ENCODE measurements at places on chromosomes 3 and 15.
A peak's percentile ranks its signal among the peaks of the same experiment; 100 is the strongest.

DNA sequence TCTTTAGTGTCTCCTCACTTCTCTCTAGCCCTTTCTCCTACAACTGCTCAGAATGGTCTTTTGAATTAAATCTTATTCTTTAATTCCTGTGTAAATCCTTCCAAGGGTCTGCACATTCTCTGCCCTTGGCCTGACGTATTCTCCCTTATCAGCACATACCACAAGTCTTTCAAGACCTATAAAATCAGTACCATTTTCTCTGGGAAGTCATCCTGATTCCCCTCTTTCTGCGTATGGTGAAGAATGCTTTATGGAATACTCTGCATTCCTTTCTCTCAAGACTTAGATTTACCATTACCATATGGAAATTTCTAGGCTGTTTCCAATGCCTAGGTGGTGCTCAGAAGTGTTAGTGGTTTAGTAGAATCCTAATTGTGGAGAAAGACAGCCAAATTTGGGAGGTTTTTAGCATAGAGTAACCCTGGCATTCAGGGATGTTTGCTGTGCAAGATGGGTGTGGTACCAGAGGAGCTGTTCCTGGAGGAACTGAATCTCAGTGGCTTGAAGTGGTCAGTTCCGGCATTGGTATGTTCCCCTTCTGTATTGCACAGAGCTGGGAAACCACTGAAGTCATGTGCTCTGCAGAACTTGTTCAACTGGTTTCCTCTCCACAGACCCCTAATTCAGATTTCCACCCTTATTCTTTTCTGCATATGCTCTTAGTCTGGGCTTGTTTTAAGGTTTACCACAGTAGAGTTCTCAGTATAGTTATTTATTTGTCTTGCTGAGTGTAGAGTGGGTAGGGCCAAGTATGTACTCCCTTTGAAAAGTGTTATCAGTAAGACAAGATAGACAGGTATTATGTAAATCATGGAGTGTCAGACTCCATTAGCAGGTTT lies 24.5 kb downstream of the IQGAP1 start:
- DNase-seq, result no peak

- no peak for DNase-seq
Measured at GRCh38 chr15:75763137-75763611, 50.5 kb upstream of the CSPG4 start.

DNA sequence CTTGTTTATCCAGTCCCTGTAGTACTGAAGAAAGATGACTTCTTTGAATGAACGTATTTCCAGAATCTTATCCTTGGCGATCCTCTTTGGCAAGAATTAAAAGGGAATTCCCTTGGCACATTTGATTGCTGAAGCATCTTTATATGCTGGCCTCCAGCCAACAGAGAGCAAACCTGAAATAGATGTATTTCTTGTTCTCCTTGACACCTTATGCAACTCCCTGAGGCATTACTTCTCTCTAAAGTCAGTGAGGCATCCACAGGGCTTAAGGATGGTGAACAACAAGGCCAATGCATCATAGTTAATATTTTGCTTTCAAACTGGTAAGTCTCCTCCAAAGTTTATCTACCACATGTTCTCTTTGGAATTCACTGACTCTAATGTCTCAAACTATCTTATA lies 450.9 kb upstream of the THRB start:
- DNase-seq, result no peak

- no peak for DNase-seq
Measured at GRCh38 chr3:54312156-54312899, 190.0 kb downstream of the CACNA2D3 start.

DNA sequence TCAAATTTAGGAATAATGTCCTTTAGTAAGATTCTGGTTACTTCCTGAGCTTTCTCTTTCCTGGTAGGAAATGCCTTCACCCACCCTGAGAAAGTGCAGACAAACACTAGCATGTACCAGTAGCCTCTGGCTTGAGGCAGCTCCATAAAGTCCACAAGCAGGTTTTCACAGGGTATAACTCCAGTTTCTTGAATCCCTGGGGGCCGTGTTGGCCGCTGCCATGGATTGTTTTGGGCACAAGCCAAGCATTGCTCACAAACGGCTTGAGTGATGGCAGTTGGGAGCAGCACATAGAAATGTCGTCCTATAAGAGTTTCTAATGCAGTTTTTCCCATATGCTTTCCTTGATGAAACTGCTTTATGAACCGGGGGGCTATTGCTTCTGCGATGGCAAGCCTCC lies 164.1 kb downstream of the STXBP5L start:
- DNase-seq, result no peak

DNA sequence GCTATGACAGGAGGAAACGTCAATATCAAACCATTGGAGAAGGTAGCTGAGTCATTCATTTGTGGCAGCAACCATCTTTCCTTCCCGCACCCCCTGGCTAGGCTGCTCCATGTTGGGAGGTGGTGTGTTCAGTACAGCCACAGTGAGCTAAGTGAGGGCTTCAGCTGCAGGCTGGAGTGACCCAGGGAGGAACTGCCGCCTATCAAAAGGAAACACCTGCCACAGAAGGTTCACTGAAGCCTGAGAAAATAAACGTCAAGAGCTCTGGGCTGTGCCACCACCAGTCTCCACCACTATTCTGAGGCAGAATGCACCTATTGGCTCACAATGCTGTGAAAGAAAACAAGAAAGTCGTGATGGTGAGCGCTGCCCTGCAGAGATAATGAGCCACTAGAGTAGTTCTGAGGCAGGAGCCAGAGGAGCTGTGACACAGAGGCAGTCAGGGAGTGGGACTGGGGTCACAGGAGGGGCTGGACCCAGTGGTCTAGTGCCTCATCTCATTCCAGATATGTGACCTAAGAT lies 34.8 kb upstream of the CD47 start:
- DNase-seq, result peak; percentile 96

GRCh38 chr3:31724651-31725050 lies 191.9 kb downstream of the STT3B start:
- DNase-seq, result peak; percentile 10

DNA sequence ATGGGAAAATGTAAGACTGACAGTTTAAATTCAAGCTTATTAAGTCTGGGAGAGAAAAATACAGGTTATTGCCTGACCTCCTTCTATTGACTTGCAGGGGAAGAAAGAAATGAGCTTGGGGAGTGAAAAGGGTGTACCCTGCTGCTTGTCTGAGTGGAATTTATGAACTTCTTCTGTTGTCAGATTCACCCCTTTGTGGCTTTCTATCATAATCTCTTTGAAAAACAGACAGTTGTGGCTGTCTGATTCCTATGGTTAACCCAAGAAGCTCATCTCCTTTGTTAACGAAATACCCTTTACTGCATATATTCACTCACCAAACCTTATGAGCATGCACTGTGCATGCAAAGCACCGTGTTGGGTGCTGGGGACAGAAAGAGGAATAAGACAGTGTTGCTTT lies 22.5 kb downstream of the GPD1L start:
- peak; percentile 54 for DNase-seq

- no peak for DNase-seq
Measured at GRCh38 chr3:16313886-16314645, 49.1 kb downstream of the OXNAD1 start.

- no peak for DNase-seq
Measured at GRCh38 chr3:66812136-66812535, 186.0 kb upstream of the KBTBD8 start.

- DNase-seq, result no peak
Measured at GRCh38 chr3:73291541-73291940, 230.1 kb downstream of the EBLN2 start.

DNA sequence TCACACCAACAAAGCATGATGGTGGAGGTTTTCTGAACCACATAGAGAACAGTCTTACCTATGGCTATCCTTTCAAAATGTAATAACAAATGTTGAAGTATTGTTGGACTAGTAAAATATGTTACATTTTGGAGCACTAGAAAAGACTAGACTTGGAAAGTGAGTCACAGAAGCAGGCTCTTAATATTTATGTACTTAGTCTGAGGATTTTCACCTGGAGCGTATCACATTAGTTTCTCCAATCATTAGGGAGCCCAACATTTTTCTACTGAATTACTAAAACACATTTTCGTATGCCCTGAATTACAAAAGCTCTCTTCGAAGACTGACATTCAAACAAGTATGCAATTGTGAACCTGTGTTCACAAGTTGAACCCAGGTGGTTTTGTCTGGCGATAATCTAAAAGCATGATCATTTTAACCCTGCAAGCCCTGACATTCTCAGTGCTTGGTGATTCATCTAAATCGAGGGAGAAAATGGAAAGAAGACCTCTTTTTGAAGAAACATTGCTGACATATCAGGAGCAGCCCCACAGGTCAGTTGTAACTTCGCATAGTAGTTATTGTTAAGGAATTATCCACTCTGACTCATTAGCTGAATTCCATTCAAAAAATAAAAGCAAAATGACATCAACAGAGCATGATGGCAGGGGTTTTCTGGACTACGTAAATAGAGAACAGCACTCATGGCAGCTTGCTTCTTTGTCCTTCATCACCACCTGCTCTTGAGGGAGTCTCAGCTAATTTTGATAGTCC lies 679.8 kb upstream of the NECTIN3 start:
- no peak for DNase-seq

DNA sequence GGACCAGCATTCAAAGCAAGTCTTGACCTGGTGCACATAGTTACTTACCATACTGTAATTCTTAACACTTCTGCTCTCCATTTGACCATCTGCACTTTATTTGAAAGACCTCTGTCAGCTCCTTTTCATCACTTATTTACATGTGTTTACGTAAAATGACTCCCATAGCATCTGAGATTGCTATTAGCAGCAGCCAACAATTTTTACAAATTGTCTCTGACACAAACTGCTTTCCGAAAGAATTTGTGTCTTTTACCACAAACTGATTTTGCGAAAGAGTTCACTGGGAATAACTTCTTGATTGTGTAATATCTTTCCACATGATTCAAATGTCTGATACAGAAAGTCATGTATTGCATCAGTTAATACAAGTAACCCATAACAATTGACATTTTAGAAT lies 144.1 kb upstream of the PEX5L start:
- DNase-seq, result no peak

DNA sequence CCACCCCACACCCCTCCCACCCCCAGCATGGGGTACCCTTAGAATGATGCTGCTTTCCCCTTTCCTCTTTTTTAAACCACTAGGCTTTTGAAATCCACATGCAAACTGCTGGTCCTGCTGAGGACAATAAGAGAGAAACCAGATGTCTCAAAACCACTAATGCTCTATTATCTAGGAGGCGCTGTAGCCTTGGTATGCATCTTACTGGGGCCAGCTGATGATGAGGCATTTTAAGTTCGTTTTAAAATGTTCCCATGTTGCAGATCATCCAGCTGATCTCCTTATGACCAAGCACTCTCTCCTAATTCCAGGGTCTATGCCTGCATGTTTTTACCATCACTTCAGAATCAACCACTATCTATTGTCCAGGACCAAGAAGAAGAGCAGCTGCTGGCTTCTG lies 1.3 kb downstream of the NME9 start:
- peak; percentile 40 for DNase-seq
